Aorta (tissue), 5 donors: ENCODE measurements at places on chromosomes 1 and 21. TPM values are rescaled to one million over a fixed set of nuclear protein-coding genes. Genes with fewer than 3 reads are reported as not detected.

The LCE1D gene
- not detected for total RNA-seq

The EPHA8 gene
- not detected for total RNA-seq

GRCh38 chr1:190176776-190177175, 300.9 kb downstream of the BRINP3 start:
- no peaks in the 10 kb centered on the region for H3K36me3 ChIP-seq
- no peak overlapping the region for H3K4me3 ChIP-seq
- no peaks in the 10 kb centered on the region for H3K4me1 ChIP-seq
- H3K27ac ChIP-seq: no peak overlapping the region

DNA sequence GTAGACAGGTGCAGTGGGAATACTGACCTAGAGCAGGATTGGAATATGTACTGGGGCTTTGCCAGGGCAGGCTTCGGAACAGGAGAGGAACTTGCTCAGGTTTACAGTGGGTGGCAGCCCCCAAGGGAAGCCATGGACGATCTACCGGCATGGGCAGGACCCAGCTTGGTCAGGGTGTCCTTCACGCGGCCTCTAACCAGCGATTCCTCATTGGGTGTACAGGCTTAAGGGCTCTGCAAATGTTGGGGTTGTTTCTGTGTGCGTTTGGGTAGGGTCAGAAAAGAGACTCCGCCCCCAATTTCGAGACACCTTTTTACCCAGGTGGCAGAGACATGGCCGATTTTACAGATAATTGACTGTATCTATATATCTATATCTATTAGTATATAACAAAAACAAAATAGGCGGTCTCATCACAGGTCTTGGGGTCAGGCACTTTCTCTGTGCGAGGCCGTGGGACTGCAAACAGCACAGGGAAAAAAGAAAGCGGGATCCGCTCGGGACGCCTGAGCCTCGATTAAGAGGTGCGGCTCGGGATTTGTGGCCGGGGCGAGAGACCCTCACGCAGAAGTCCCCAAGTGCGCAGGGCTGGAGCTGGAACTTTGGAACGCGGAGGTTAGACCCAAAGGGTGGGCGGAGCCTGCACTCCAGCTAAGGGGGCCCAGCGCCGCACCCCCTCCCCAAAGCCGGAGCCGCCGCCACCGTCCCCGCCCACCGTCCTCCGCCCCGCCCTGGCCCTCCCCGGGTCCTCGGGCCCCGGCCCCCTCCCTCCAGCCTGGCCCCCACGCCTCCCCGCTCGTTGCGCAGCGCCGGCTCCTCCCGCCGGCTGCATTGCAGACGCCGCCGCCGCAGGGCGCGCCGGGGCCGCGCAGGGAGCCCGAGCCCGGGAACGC, 67.5 kb upstream of the VAMP3 start:
- no peaks in the 10 kb centered on the region for H3K27me3 ChIP-seq
- no peak overlapping the region for H3K27ac ChIP-seq
- no peak for DNase-seq
- H3K4me1 ChIP-seq: no peaks in the 10 kb centered on the region
- no peak overlapping the region for H3K4me3 ChIP-seq

DNA sequence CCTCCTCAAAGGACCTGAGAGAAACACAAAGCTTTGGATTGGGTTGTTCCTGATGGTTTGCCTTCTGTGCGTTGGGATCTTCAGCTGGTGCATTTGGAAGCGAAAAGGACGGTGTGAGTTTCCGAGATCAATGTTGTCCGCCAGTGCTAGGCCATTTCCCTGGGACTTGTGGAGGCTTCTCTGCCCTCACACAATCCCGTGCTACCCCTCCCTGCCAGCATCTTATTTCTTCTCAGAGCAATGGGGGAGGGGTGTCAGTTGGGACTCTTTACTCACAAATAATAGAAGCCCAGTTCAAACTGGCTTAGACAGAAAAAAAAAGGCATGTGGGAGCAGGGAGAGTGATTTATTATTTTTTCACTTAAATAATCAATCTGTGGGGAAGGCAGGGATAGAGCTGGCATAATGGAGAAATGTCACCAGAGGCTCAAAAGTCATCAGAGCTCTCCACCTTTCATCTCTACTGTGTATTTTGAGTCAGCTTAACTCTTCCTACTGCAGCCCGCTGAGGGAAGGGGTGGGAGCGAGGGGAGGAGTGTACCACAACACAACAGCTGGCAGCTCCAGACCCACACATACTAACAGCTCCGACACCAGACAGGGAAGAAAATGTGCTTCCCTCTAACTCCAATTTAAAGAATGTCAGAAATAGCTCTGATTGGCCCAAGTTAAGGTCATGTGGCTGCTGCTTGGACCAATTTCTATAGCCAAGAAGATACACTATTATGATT, 22.4 kb downstream of the LY9 start:
- H3K36me3 ChIP-seq: no peaks in the 10 kb centered on the region
- H3K27ac ChIP-seq: no peak overlapping the region
- no peaks in the 10 kb centered on the region for H3K4me1 ChIP-seq
- no peak for DNase-seq

GRCh38 chr1:50661626-50662025, 238.4 kb upstream of the DMRTA2 start:
- DNase-seq: no peak
- no peak overlapping the region for H3K4me3 ChIP-seq
- H3K36me3 ChIP-seq: no peaks in the 10 kb centered on the region

DNA sequence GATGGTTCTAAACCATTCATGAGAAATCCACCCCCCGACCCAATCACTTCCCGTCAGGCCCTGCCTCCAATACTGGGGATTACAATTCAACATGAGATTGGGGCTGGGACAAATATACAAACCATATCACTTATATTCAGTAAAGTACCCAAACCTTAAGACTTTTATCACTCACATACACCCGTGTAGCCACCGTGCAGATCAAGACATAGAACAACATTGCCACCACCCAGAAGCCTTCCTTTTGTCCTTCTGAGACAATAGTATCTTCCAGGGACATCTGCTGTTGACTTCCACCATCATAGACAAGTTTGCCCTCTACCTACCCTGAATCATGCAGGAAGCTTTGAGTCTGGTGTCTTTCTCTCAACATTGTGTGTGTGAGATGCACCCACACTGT, 37.5 kb downstream of the CLIC6 start:
- no peak for DNase-seq
- no peaks in the 10 kb centered on the region for H3K27me3 ChIP-seq
- H3K36me3 ChIP-seq: no peaks in the 10 kb centered on the region
- H3K4me3 ChIP-seq: no peak overlapping the region

- no peaks in the 10 kb centered on the region for H3K4me1 ChIP-seq
- H3K36me3 ChIP-seq: no peaks in the 10 kb centered on the region
- no peak overlapping the region for H3K4me3 ChIP-seq
- DNase-seq: peak; percentile 45
- no peak overlapping the region for H3K27ac ChIP-seq
These were observed 7.0 kb upstream of the PFKL start for GRCh38 chr21:44292812-44293195.
